ENCODE measurements at places on chromosomes 2 and 18. TPM values are rescaled to one million over a fixed set of nuclear protein-coding genes. Genes with fewer than 3 reads are reported as not detected.

DNA sequence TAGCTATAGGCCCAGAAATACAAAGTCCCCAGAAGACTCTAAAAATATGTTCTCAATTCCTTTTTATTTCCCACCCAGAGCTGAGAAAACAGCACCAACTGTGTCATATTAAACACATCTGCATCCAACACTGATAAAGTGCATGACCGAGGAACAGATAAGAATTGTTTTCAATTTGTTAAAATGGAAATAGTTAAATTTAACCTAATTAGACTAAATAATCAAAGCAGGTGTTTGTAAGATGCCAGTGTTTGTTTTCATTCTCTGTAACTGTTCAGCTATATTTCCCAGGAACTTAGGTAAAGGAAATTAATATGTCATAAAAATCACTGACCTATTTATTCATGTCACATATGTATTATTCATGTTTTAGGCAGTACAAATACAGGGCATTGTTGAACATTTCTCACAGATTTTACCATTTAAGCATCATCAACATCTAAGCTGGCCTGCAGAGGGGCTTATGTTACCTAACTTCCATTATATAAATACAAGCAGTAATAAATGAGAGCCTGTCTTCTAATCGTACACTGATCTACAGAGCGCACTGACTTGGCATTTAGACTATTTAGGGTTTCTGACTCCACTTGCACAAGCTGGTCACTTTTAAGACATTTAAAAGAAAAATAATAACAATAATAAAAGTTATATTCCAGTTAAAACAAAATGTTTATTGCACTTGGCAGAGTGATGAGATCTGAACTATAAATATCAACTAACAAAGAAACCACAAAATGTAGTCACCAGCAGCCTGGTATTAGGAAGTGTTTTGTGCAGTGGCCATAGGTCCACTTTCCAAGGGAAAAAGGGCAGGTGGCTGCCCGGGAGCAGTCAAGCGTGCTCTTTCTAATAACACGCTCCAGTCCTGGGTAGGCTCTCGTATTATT lies 86.6 kb upstream of the ZFP36L2 start:
- DNase-seq, result no peak

GRCh38 chr2:220555961-220556630 lies 928.7 kb downstream of the SLC4A3 start:
- DNase-seq, result no peak

- DNase-seq, result no peak
Measured at GRCh38 chr2:177530561-177530960, 138.0 kb downstream of the AGPS start.

Gene VPS4B
- polyA plus RNA-seq, result 24.7 TPM

Gene ADRA2B
- 2.7 TPM for polyA plus RNA-seq

GRCh38 chr2:155033652-155034051 lies 335.2 kb downstream of the KCNJ3 start:
- no peak for DNase-seq

DNA sequence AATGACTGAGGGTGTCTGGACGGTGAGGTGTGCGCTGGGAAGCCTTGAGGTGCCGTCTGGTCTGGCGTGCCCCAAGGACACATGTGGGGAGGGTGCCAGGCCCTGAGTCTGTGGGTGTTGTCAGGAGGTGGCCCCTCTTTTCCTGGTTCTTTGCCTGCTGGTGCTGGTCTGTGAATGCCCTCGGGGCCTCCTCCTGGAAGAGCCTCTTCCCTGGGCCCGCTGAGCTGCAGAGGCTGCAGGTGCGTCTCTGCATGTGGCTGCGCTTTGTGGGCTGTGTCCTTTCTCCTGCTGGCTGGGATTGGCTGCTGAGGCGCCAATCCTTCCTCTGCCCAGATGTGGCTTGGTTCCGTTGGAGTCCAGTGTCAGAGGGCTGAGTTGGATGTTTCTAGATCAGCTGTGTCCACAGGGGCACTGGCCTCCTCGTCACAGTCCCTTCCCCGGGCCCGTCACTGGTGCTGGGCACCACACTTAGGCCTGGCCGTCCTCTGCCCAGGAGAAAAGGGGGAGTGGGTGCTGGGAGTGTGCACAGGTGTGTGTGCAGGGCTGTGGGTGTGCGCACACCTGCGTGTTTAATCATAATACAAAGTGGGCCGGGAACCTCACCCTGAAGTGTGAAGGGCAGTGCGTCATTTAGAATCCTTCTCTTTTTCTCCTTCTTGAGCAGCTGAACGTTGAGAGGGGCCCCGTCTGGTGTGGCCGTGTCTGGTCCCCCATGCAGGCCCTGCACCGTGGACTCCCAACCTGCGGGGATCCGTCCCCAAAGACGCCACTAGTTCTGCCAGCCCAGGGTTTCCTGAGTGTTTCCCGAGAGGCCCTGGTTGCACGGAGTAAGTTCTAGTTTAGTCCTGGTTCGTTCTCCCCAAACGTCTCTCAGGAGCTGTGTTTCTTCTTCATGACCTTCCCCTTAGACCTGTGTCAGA lies 35.5 kb downstream of the RTP5 start:
- DNase-seq, result no peak
